ENCODE measurements at places on chromosomes 3 and 15. TPM values are rescaled to one million over a fixed set of nuclear protein-coding genes. Genes with fewer than 3 reads are reported as not detected.

Gene GPR149
- not detected for total RNA-seq

Gene ARPP21
- not detected for total RNA-seq

Gene CPB1
- not detected for total RNA-seq

Gene GHSR
- not detected for total RNA-seq

Gene FETUB
- total RNA-seq, result not detected

All from T-helper 1 cell treated with Interleukin-12 subunit alpha and Interleukin-12 subunit beta and Interleukin-4 antibody, amounts not matched to agents 30 ng/mL and 1 ng/mL, for 36 hours (primary cell).